ENCODE measurements at places on chromosomes 7 and 10.
A peak's percentile ranks its signal among the peaks of the same experiment; 100 is the strongest.

DNA sequence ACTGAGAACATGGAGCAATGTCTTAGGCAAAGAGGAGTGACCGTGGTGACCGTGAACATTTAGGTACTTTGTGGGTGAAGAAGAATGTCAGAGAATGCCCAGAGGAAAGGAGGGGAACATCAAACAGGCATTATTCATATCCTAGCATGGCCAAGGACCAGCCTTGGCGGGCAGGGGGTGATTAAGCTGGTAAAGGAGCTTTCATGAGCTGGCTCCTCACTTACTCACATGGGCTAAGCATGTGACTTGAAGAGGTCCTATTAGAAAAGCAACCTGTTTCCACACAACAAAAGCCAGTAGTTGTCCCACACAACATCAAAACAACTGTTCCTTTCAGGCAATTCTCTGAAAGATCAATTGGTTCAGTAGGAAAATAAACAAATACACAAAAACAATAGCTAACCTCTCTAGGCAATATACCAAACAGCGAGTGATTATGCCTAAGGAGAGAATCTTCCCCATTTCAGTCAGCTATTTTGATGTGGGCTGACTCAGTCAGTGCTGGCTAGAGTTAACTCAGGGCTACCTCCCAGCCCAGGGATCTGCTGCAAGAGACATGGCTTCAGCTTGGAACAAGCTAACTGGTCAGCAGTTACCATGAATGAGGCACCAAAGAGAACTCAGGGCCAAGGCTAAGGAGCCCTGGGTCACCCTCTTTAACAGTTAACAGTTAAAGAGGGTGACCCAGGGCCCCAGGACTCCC lies 283.5 kb downstream of the ARHGAP12 start:
- no peak for DNase-seq

GRCh38 chr7:15305002-15305600 lies 256.7 kb downstream of the AGMO start:
- peak; percentile 73 for DNase-seq

DNA sequence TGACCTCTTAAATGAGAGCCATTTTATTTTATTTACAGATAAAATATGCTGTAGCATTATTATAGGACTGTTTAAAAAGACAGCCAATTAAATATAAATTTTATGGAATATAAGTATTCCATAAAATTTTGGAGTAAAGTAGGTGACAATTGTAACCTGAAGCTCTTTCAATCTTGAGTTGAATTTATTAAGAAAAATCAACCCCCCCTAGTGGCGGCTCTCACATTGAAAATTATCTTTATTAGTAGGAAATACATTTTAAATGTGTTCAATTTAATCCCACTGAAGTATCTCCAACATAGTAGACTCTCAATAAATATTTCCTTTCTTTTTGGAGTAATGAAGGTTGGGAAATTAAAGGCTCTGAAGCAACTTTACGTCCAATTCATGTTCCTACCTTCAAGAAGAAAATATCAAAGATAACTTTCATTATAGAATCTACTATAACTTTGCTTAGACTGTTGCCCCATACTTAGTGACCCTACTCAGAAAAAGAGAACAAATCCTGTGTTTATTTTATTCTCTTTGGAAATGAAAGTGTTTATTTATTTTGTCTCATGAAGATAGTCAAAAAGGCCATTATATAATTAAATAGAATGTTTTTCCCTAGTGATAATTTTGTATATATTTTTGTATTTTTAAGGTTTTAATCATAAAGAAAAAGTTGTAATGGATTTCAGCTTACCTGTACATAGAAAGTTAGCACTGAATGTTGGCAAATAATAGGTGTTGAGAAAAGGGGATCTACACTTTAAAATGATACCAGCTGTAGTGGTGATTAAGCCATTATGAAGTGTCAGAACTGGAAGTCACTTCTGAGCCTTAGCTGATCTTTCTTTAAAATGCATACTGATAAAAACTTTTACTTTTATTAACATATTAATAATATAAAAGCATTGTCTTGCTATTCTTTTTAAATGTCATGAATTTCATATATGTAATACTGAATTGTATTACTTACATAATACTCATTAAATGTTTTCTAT lies 3.3 kb downstream of the AHR start:
- peak; percentile 86 for DNase-seq

- DNase-seq, result no peak
These were observed 141.3 kb upstream of the MINDY3 start for GRCh38 chr10:16001581-16001980.

DNA sequence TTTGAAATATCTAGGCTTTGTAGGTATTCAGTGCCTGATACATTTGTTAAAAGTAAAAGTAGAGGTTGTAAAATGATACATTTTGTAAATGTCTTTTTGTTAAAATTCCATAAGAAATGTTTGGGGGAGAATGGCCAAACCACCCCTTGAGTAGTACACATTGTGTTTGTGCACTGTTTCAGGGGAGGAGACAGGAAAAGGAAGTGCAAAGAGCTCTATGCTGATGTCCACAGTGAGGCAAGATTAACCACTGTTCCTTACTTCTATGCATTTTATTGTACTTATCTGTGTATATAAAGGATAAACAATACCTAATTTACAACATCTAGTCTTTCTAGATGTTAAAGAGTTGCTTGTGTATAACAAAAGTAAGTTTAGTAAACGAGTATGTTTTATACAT lies 7.4 kb upstream of the CYCS start:
- DNase-seq, result no peak

DNA sequence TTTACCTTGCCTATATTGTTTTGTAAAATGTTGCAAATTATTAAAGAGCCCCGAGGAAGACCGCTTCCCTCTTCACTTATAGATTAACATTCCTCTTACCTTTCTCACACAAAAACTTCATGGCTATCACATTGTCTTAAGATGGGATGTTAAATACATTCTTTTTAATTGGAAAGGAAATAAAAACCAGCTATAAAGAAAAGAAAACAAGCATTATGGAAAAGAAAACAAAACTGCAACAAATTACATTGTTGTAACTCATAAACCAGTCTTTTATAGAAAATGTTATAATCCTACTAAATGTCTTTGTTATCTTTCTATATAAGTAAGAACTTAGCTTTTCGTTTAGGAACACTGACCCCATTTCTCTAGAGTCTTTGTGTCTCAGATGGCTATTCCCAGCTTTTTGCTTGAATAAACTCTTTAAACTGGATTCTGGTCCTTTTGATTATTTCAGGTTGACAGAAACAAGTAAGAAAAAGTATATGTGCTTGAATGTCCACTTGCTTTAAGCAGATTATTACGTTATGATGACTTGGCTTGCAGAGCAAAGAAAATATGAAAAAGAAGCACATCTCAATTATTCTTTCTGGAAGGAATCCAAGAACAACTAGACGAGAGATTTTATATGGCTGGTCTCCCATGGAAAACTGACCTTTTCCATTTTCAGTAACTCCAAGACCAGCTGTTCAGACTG lies 128.2 kb downstream of the AKR1D1 start:
- DNase-seq, result no peak

- peak; percentile 22 for DNase-seq
These were observed 560.8 kb downstream of the POM121L12 start for GRCh38 chr7:53596230-53596629.

DNA sequence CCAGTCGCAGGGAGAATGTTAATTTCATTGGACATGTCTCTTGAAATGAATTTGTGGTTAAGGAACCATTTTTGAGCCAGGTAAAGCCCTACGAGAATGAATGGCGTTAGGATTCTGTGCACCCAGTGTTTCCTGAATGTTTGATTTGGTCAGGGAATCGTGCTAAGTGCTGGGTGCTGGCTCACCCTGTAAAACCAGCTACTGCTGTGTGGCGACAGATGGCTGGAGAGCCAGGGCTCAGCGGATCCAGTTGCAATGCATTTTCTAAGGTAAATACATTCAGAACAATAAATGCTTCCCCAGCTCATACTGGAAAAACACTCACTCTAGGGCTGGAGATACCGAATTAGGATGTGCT lies 355.5 kb downstream of the GLRX3 start:
- no peak for DNase-seq

- DNase-seq, result peak; percentile 72
These were observed 74.1 kb downstream of the GTF2IRD1 start for GRCh38 chr7:74527842-74528241.

DNA sequence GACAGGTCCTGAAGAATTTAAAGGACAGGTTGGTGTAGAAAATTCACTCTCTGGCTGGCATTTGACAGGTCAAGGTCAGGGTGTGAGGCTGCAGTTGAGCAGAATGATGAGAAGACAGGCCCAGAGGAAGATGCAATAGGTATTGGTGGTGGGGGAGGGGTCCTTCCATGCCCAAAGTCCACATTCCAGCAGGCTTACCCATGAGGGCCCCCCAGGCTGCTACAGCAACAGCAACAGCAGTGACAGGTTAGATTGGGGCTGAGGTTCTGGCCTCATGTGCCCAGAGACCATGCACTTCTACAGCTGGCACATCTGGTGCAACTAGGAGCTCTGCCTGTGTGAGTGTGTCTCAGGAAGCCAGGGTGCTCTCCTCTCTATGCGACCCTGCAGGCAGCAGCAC lies 223.5 kb upstream of the GHITM start:
- DNase-seq, result no peak

DNA sequence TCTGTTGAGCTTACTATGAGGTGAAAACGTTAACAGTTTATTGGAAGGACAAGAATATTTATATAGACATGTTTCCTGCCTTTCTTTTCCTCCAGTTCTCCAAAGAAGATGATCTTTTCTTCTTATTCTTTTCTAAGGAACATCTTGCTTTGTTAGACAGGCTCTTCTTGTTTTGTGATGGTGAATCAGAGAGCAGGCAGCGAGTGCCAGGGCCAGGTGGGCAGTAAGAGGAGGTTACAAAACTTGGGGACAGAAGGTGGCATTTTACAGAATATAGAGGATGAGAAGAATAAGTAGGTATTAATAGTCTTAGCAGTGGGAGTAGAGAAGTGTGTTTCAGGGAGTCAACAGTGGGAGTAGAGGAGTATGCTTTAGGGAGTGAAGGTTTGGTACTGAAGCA lies 223.6 kb downstream of the ARL4A start:
- DNase-seq, result no peak

DNA sequence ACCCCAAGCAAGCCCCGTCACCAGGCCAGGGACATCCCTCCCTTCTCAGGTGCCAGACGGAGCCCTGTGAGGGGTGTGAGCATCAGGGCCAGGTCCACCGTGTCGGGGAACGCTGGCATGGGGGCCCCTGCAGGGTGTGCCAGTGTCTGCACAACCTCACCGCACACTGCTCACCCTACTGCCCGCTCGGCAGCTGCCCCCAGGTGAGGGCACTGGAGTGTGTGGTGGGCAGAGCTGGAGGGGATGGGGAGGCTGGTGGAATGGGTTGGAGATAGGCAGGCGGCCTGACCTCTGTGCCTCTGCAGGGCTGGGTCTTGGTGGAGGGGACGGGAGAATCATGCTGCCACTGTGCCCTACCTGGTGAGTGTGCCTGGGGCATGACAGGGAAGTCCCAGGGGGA lies 19.9 kb upstream of the ZNF467 start:
- no peak for DNase-seq

Data from HT-29 (cell line).